Mucosa of gallbladder (tissue), 1 donor: ENCODE measurements at places on chromosomes 5 and 9. TPM values are rescaled to one million over a fixed set of nuclear protein-coding genes. Genes with fewer than 3 reads are reported as not detected.

Gene TAL2
- total RNA-seq: 0.58 TPM

DNA sequence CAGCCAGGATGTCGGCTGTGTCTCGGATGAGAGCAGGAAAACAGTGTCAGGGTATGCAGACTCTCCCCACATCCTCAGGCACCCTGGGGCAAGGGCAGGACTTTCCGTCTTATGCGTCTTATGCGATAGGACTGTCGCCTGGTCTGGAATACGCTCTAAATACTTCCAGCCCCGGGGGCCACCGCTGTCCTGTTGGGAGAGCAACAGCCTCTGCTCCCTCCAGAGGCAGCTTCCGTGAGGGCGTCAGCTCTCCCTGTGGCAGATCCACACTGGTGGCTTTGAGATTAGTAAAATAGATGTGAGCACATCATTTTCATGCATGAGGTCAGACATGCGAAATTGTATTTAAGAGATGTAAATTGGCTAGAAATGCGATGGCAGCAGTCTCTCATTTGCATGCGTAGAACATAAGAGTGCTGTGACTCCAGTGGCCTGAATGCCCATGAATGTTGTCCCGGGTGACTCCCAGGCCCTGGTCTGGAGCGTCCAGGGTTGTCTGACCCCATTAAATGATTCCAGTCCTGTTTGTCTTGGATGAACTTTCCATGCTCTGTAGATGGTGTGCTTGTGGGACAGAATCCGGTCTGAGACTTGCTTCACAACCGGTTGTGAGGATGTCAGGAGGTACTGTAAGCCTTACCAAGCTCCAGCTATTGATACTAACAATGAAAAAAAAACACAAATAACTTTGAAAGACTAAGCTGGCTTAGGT lies 228.2 kb downstream of the SYK start:
- no peak for DNase-seq

GRCh38 chr9:80061940-80062339 lies 490.2 kb downstream of the TLE4 start:
- peak; percentile 16 for DNase-seq

DNA sequence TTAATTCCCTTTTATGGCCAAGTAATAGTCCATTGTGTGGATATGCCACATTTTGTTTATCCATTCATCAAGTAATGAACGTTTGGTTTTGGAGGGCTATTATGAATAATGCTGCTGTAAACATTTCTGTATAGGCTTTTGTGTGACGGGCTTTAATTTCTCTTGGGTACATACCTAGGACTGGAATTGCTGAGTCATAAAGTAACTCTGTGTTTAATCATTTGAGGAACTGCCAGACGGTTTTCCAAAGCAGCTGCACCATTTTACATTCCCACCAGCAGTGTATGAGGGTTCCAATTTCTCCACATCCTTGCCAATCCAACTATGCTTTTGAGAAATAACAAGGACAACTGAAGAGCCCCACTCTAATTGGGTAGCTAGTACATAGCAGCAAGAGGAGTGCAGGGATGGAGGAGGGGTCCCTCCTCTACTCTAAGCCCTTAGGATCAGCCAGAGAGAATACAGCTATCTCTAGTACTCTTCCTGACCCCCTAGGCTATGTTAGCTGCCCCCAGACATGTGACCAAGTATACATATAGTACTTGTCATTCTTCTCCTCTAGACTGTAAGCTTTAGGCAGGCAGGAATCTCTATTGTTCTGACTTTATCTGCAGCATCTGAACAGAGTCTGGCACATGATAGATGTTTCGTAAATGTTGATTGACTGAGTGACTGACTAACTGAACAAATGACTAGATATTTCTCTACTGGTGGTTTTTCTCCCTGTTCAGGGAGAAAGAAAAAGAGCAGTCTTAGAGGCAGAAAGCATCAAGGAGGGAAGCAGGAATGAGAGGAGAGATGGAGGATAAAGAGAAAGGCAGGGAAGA lies 22.1 kb upstream of the MATR3 start:
- no peak for DNase-seq

DNA sequence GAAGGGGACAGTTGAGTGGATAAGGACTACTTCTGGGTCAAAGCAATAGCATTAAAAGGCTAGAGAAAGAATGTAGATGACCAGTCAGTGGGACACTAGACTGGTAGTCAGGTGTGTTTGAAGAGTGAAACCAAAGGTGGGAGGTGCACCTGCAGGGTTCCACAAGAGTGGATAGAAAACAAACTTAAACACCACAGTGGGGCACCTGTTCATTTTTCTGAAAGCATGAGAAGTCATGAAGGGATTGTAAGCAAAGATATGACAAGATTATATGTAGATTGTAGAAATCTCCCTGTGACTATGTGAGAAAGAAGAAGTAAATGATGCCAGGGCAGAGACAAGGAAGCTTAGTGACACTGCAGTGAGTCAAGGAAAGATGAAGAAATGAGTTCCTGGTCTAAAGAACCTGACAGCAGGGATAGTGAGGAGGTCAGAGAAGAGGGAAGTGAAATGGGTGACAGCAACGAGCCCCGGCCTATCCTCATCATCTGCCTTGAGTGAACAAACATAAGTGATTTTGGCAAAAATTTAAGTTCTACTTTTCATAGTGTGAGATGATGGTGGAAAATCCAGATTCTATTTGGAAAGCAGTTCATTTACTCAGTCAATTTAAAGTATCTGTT lies 296.9 kb downstream of the TLE4 start:
- DNase-seq: no peak

Gene GNA14
- 11.3 TPM for total RNA-seq

Gene DND1
- total RNA-seq: 2.5 TPM

Gene CAMK4
- total RNA-seq: 5.0 TPM

Gene C5orf46
- total RNA-seq: not detected

Gene PCDHA9
- total RNA-seq: 0.29 TPM

- peak; percentile 56 for DNase-seq
Observed at GRCh38 chr5:97231025-97231636, 48.1 kb upstream of the RIOK2 start.

DNA sequence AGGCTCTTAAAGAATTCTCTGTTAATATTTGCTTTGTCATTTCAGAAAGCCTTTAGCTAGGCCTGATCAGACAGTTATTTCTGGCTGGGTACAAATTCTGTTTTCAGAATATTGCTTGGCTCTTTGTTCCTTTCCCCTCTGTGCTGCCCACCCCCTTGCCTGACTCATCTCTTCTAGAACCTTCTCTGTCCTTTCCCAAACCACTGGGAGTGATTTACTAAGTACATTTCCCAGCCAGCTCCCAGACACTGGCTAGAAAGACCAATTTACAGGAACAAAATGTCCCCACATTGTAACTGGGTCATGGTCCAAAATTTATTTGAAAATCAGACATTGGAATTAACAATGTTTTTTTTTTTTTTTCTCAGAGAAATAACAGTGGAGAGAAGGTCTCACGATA lies 133.1 kb upstream of the MAP1B start:
- DNase-seq: no peak

Gene LCN2
- 85.5 TPM for total RNA-seq

Gene CDC26
- total RNA-seq: 29.0 TPM

Gene FAM53C
- 29.2 TPM for total RNA-seq

Gene PCDHGB2
- total RNA-seq: 5.1 TPM

DNA sequence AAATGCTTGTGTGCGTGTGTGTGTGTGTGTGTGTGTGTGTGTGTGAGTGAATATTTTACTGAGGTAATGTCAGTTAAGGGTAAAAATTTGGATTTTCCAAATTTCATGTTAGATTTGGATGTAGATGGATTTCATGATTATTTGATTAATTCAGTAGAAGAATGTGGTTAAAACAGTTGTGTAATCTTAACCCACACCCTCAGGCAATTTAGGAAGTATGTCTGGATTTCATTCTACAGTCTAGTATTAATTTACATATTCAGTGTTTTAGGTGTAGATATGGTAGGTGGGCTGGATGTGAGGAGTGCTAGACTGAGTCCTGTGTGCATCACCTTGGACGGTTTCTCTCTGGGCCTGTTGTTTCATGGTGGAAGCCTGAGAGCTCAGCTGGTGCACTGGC lies 99.1 kb upstream of the CKMT2 start:
- DNase-seq: no peak

Gene PCDHA4
- 8.0 TPM for total RNA-seq

GRCh38 chr5:129852747-129853352 lies 51.4 kb upstream of the CHSY3 start:
- peak; percentile 69 for DNase-seq

- no peak for DNase-seq
Observed at GRCh38 chr9:129111528-129112151, 425 bp downstream of the PTPA start.

GRCh38 chr9:127927201-127927987 lies 3.2 kb downstream of the PIP5KL1 start:
- DNase-seq: peak; percentile 64

GRCh38 chr9:80144856-80145255 lies 573.1 kb downstream of the TLE4 start:
- DNase-seq: no peak

Gene PCDHGA8
- total RNA-seq: 1.9 TPM

Gene PCDHA13
- total RNA-seq: 6.7 TPM

GRCh38 chr5:142107736-142108431 lies 695 bp upstream of the NDFIP1 start:
- DNase-seq: no peak

Gene GFI1B
- 1.3 TPM for total RNA-seq

Gene FAM81B
- not detected for total RNA-seq

- no peak for DNase-seq
Observed at GRCh38 chr5:36720688-36721087, 114.3 kb downstream of the SLC1A3 start.

GRCh38 chr5:134463991-134464760 lies 52.5 kb upstream of the CDKN2AIPNL start:
- no peak for DNase-seq

- DNase-seq: no peak
Observed at GRCh38 chr5:176794509-176794908, 15.8 kb upstream of the UNC5A start.

GRCh38 chr9:76529653-76530052 lies 70.7 kb downstream of the GCNT1 start:
- no peak for DNase-seq

GRCh38 chr5:181086026-181086883 lies 44.7 kb downstream of the OR2V1 start:
- no peak for DNase-seq

- no peak for DNase-seq
Observed at GRCh38 chr5:107526270-107526937, 144.3 kb downstream of the EFNA5 start.

DNA sequence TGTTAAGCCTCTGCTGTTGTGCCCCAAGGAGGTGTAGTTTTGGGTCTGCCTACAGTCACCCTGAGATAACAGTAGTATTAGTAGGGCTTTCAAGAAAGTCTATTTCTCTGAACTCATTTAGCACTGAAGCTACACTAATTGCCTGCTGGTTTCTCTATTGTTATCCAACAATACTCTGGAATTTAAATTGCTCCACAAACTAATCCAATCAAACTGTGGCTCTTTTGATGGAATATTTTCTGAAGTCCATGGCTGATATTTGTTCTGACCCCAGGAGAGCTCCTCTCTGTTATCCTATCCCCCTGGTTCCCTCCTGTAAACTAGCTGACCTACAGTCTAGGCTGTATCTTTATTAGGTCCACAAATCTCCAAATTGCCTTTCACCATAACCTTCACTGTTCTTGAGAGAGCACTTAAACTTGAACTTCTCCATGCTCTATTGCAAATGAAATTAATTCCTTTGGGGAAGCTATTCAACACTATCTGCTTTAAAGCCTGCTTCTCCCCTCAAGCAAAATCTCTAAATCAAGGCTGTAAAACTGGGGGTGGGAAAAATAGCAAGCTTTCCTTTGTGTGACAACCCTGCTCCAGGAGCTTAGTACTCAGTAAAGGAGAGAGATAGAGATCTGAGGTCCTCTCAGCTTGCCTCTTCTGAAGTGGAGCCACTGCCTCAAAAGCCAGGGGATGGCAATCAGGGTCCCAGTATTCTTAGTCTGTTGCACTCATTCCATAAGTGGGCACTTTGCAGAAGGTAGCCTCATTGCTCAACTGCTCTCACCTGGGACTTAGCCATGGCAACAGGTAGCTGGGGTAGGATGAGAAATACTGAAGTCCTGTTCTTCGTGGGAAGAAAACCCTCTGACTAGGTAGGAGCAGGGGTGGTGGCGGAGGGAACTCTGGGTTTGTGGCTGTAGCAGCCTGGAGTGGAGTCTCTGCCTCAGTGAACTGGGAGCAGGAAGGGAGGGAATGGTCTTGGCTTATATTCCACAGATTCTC lies 110.9 kb downstream of the MACIR start:
- DNase-seq: no peak

DNA sequence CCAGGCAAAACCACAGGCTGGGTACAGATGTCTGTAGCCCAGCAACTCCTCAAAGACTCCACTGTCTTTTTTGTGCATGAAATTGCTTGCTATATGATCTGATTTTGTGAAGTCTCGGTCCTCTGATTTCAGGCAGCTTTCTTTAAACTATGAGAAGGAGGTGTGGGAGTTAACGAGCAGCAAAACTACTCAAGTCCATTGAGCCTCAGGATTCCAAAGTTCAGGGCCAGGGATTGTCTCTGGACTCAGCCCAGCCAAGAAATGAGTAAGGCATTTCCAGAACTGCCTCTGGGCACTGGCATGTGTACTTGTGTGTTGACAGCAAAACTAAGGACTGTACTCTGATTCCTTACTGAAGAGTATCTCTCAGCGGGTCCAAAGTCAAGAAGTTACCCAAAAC lies 53.4 kb upstream of the GLIS3 start:
- peak; percentile 75 for DNase-seq

DNA sequence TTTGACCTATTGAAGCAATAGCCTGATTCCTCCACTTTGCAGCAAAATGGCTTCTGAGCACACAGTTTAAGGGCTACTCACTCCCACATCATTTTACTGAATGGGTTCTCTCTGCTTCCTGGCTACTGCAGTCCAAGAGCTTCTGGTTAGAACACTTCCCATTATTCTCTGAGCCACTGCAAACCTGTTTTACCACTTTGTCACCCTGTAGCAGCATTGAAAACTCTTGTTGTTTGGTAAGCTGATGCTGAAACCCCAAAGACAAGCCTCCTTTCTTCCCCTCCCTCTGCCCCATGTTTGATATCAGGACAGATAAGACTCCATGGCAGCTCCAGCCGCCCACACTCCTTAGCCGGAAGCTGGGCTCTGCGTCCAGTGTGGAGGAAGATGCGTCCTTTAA lies 84.4 kb upstream of the RARS1 start:
- DNase-seq: no peak

- DNase-seq: no peak
Observed at GRCh38 chr9:8679371-8679822, 879.8 kb upstream of the DMAC1 start.

Gene SPATA31A3
- total RNA-seq: not detected

Gene SPINK4
- 2.5 TPM for total RNA-seq

GRCh38 chr9:10173561-10173960 lies 439.2 kb downstream of the PTPRD start:
- DNase-seq: no peak

Gene TMEM174
- total RNA-seq: not detected

DNA sequence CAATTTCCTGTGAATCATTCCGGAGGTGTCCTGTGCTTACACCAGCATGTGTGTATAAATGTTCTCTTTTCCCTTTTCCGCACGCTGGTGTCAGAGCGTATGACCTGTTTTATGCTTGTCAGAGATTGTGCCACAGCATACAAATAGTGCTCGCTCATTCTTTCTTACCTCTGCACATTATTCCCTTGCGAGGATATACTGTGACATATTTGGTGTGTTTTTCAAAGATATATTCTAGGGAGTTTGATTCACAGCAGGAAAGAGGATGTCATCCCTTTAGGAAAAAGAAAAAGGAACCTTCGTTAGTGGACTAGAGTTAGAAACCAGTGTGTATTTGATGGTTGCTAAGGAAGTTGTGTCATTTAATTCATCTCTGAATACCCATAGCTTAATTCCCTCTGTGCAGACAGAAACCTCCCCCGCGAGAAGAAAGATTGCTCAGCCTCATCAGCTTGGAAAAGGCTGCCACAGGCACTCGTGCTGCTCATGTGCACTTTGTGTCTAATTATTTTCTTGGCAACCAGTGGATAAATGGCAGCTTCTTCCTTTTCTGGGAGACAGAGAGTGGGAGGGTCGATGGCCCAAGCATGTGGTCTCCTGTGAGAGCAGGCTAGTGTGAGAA lies 14.7 kb upstream of the CCIN start:
- peak; percentile 30 for DNase-seq
